Right renal cortex interstitium (tissue), 3 donors: ENCODE measurements at places on chromosomes 12 and 14.

- DNase-seq = no peak
Measured at GRCh38 chr12:92927055-92927435, 2.0 kb downstream of the EEA1 start.

DNA sequence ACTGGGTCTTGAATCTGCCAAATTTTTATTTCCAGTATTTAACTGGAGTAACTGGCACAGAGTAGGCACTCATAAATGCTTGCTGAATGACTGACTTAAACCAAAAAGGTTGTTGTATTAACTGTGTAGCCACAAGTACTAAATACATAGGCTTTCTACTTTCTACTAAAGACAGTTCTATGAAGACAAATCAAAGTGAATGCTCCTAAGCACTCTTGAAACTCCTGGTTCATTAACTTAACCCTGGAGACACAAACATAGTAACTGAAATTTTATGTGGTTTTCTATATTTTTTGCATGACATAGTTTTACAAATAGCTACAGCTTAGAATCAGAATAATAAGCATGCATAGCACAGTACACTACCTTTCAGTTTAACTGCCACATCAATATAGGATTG lies 70.4 kb downstream of the TXNDC16 start:
- no peak for DNase-seq

DNA sequence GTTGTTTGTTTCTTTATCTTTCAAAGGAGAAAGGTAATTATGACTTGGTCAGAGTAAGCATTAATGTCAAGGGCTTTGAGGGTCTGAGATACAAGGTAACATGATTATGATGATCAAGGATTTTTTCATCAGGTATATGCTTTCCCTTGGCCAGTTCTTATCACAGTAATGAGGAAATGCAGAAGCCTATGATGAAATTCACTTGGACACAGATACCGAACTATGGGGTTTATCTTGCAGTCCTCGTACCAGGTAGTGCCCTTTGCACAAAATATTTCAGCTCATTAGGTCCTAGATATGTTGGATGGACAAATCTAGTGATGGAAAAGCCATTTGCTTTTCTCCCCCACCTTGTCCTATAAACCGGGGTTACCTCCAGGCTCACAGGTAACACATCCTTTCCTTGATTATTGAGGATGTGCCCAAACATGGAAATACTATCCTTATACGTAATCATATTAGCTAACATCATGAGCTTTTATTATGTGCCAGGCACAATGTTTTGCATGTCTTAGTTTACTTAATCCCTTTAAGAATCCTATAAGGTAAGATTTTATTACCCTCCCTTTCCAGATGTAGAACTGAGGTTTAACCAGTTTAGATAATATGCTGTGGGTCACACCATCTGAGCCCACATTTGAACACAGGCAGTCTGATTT lies 7.0 kb upstream of the RASSF3 start:
- no peak for DNase-seq

- no peak for DNase-seq
Measured at GRCh38 chr14:99576304-99576703, 27.7 kb downstream of the CCDC85C start.

DNA sequence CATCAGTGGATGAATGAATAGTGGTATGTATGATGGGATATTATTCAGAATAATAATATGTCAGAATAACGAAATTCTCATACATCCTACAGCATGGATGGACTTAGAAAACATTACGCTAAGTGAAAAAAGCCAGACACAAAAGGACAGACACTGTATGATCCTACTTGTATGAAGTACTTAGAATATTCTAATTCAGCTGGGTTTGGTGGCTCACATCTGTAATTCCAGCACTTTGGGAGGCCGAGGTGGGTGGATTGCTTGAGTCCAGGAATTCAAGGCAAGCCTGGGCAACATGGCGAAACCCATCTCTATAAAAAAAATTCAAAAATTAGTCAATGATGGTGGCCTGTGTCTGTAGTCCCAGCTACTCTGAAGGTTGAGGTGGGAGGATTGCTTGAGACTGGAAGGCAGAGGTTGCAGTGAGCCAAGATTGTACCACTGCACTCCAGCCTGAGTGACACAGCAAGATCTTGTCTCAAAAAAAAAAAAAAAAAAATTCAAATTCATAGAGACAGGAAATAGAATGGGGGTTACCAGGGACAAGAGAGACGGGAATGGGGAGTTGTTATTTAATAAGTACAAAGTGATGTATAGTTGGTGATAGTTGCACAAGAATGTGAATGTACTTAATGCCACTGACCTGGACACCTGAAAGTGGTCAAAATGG lies 132.3 kb downstream of the CHST11 start:
- no peak for DNase-seq

DNA sequence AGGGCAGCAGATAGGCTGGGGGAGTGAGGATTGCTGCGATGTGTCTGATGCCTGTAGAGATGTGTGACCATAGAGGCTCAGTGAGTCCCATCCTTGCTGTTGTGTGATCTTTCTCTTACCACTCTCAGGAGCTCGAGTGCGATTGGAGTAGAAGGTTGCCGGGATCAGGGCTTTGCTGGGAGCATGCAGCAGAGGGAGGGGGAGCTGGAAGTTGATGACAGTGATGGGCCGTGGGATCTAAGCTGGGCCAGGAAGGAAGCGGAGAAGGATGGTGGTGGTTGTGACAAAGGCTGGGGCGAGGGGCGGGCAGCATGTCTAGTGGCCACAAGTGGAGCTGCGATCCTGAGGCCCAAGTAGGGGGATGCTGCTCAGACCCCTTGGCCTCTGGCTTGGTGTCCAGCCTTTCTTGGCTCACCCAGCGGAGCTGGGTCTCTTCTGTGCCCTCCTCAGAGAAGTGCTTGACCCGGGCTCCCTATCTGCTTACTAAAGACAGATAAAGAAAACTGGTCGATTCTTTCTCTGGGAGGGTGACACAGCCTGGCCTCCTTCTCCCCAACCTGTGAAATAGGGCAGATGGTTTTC lies 66.2 kb downstream of the PRMT8 start:
- DNase-seq = no peak
